Smooth muscle cell of the brain vasculature (primary cell): ENCODE measurements at places on chromosomes 1 and 21.

- no peak for DNase-seq
Measured at GRCh38 chr1:11761988-11762406, at the start of gene C1orf167. C1orf167 (plus strand) TSS chr1:11762193; CDS start chr1:11764401, 2,208 bp downstream.

DNA sequence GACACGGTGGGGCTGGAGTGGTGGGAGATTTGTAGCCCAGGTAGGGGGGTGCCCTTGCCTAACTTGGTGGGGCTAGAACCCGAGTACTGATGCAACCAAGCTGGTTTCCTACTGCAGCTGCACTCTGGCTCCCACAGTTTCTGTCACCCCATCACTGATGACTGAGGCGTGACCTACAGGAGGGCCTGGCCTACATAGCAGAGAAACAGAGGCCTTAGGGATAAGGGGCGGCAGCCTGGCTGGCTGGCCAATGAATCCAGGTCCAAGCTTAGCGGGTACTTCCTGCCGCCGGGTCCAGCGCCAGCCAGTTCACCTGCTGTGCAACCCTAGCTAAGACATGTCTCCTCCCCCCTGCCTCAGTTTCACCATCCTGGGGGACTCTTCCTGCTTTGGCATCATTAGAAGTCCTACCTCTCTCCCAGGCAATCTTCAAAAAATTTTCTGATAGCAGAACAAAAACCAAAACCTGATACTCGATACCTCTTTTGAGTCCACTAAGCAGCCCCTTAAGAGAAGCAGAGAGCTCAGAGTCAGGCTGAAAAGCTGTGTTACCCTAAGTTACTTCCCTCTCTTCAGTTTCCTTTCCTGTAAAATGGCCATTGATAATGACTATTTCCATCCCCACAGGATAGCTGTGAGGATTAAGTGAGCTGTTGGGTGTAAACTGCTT is 27.3 kb upstream of the RNF19B start:
- no peak for DNase-seq

- no peak for DNase-seq
Measured at GRCh38 chr1:233461847-233462246, 134.3 kb downstream of the MAP3K21 start.

GRCh38 chr1:228794810-228795209 is 59.5 kb downstream of the RHOU start:
- DNase-seq, result no peak

DNA sequence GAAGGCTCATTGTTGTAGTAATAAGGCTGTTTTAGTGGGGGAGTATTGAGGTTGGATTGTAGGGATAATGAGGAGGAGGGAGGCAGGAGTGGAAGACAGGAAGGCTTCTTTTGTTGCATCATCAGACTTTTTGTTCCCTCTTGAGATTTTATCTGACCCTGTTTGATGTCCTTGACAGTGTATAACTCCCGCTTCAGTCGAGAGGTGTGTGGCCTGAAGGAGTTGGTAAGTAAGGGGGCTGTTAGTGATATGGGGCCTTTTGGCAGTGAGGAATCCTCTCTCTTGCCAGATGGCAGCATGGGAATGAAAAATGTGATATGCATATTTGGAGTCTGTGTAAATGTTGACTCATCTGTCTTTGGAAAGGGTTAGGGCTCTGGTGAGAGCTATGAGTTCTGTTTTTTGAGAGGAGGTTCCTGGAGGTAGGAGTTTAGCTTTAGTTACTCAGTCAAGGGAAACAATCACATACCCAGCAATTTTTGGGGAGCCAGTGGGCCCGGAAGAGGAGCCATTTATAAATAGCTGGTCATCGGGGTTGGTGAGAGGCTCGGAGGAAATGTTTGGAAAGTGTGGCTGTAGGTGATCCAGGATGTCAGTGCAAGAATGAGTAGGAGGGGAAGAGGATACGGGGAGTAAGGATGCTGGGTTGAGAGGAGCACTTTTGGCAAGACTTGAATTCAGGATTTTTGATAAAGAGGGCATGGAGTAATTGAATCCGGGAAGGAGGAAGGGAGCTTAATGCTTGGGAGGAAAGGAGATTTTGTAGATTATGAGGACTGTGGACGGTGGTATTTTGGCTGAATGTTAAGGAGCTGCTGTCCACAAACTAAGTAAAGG is 136.7 kb upstream of the ETV3 start:
- DNase-seq, result no peak

DNA sequence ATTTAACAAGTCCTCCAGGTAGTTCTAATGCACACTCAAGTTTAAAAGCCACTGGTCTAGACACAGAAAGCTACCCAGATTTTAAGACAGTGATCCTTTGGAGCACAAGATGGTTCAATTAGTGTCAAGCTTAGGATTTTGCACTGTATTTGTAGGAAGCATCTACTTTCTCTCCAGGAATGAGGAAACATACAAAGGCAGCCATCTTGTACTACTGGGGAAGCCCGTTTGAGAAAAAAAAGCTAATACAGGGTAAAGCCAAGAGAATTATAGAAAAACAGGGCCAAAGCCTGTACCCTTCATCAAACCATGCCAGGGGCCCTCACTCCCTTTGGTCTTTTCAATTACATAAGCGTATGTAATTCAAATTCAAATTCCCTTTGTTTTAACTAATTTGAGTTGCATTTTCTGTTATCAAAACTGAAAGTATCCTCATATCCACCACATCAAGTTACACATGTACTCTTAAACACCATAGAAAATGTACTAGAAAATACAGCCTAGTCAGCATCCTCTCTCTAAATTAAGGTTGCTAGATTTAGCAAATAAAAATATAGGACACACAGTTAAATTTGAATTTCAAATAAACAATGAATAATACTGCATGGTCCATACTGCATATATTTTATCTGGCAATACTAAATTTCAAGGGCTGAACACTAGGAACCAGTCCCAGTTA is 17.4 kb downstream of the PIK3R3 start:
- DNase-seq, result no peak

DNA sequence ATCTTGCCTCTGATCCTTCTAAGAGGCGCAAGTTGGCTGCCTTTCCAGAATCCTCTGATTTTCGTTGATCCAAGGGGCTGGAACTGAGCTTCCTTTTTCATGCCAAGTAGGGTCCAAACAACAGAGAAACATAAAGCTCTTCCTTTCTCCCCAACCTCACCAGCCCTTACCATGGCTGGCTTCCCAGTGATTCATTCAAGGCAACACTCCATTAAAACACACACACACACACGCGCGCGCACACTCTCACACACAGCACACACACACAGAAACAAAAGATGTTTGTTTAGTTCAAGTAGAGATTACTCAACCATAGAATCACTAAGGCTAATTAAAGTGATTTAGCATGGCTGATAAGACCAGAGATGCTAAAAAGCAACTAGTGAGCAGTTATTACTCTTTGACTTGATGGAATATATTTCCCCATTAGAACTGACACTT is 13.0 kb upstream of the GUCA2A start:
- DNase-seq, result no peak
